ENCODE measurements at places on chromosomes 4 and X.

DNA sequence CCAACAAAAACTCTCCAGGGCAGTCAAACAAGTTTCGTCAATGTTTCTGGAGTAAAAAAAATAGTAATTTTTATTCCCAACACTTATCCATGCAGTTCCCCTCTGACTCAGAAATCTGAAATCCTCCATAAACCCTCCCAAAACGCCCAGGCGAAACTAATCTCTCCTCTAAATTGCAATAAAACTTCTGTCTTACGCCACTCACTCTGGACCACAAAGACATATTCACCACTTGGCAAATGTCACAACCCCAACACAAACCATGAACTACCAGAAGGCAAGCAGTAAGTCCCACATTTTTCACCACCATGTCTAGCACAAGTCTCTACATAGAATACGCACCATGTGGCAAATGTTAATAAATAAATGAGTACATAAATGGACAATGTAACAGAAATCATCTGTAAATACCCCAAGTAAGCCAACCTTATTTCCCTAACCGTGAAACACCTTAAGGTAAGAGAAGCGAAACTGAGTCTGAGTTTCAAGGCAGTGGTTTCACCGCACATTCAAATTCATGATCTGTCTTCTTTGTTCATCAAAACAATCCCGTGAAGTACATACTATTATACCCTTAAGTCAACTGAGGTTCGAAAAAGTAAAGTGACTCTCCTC lies 1.6 kb downstream of the PAPSS1 start:
- no peak for DNase-seq

GRCh38 chr4:61223385-61223784 lies 23.3 kb downstream of the ADGRL3 start:
- DNase-seq = no peak

DNA sequence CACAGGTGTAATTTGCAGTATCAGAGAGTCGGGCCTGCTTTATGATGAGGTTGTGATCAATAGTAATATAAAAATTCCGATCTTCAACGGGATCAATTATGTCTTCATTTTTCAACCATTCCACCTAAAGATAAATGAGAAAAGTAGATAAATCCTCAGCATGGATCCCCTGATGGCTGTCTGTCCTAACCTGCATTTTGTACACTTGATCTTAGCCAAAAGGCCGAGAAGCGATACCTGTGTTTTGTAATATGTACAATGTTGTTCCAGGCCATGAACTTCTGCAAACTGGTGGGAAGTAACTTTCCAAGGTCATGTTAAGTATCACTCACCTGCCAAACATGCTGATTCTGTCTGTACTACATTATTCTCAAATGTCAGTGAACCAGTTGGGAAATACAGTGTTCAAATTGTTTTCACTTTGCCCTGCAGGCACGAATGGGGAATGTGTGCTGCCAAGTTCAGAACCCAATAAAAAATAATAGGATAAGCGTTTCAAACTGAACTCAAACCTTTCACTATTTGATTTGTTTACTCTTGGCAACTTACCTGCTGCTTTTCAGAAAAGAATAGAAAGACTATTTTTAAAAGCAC lies 298.1 kb downstream of the UNC5C start:
- no peak for DNase-seq

DNA sequence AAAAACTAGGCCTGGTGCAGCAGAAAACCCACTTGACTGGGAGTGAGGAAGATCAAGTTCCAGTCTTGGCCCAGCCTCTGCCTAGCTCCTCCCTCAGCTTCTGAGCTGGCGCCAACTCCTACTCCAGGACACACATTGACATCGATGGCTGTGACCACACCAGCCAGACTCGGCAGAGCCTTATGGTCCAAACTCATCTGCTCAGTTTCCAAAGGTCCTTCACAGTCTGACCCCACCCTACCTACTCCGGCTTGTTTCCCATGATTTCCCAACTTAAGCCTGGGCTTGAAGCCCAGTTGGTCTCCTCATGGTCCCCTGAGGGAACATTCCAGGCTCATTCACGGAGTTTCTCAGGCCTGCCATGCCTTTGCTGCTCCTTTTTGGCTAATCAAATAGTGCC lies 10.1 kb downstream of the ELF4 start:
- DNase-seq = no peak

- no peak for DNase-seq
Measured at GRCh38 chrX:18698737-18699650, 8.5 kb upstream of the PPEF1 start.

Measured in GM12892 (cell line).